ENCODE measurements at places on chromosomes 1 and 21. TPM values are rescaled to one million over a fixed set of nuclear protein-coding genes. Genes with fewer than 3 reads are reported as not detected.

DNA sequence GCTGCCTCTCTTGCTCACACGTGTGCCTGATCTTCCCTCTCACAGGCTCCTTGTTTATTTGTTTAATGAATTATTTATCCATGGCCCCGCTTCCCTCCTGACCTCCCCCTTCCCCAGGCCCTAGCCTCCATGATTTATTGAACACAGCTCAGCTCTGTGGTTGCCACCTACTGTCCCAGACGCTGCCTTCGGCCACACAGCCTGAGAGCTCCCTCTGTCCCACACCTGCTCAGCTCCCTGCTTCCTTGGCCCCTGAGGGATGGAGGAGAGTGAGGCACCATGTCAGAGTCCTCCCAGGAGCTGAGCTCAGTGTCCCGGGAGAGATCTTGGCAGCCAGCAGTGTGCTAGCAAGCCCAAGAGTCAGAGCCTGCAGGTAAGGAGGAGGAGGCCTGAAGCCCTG is 3.1 kb upstream of the EFNA3 start:
- H3K27me3 ChIP-seq, result peaks cover 3% of the 10 kb centered on the region
- peaks cover 17% of the 10 kb centered on the region for H3K4me1 ChIP-seq
- no peak overlapping the region for H3K27ac ChIP-seq
- no peak for DNase-seq
- no peak overlapping the region for H3K4me3 ChIP-seq

MARK1 gene
- 24.6 TPM for total RNA-seq

- DNase-seq, result no peak
- H3K27me3 ChIP-seq, result no peaks in the 10 kb centered on the region
- no peak overlapping the region for H3K4me3 ChIP-seq
- H3K36me3 ChIP-seq, result no peaks in the 10 kb centered on the region
Measured at GRCh38 chr1:215377746-215378145, 189.4 kb upstream of the KCTD3 start.

DNA sequence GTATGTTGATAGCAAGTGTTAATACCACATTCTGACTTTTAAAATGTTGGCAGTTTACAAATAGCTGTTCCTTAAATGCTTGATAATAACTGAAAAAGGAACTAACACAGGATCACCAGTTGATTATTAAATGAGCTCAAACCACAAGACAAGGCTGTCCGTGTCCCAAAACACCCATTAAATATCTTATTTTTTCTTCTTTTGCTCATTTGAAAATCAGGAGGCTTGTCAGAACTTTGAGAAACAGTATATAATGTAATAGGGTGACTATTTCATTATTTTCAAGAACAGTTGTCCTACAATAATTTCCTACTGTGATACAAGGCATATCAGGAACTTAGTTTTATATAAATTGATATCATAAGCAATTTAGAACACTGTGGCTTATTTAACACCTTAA is 2.7 kb downstream of the CDKN2C start:
- DNase-seq, result no peak
- no peaks in the 10 kb centered on the region for H3K36me3 ChIP-seq
- H3K27ac ChIP-seq, result no peak overlapping the region
- no peak overlapping the region for H3K4me3 ChIP-seq

DNA sequence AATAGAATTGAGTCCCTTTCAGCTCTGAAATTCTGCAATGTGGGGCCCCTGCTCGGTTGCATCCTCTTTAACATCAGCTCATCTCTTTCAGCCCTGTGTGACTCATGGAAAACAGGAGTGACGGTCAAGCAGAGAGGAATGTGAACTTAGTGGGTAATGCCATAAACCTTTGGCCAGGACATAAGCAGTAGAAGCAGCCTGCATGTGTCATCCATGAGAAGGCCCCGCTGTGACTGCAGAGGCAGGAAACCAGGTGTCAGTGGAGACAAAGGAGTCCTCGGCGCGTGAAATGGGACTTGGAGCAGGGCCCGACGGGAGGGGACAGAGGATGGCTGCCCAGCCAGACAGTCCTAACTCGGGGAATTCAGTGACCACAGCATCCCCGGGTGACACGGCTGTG is 21.1 kb upstream of the EPHB2 start:
- H3K4me3 ChIP-seq, result no peak overlapping the region
- H3K27me3 ChIP-seq, result no peaks in the 10 kb centered on the region
- H3K4me1 ChIP-seq, result peaks cover 10% of the 10 kb centered on the region
- no peaks in the 10 kb centered on the region for H3K36me3 ChIP-seq
- H3K27ac ChIP-seq, result no peak overlapping the region
- peak; percentile 46 for DNase-seq

ENO1 gene
- total RNA-seq, result 3,076 TPM

DNA sequence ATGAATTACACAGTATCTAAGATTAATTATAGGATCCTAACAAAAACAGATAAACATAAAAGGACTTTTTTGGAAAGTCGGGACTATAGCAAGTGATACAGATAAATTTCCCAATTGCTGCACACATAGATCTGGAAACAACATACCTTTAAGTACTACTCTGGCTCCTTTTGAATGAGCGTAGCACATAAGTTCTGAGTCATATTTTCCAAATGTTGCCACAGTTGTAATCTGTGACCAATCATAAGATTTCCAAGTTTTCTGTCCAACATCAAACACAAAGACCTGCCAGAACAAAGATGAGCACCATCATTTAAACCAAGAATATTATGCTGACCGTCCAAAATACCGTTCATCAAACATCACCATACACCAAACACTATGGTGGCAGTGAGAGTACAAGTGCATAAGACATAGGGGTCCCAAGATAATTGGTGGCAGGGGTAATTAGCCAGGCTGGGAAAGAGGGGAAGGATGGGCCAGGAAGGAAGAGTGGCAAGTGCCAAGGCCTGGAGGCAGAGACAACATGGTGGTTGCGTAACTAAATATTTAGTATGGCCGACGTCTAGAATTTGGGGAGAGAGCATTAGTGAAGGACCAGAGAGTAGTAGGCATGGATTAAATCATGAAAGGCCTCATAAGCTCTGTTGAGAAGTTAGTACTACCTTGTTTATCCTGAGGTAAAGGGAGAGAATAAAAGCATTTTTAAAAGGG is 3.6 kb downstream of the CTBS start:
- H3K27ac ChIP-seq, result no peak overlapping the region
- H3K27me3 ChIP-seq, result no peaks in the 10 kb centered on the region
- H3K4me1 ChIP-seq, result peaks cover 9% of the 10 kb centered on the region
- H3K36me3 ChIP-seq, result no peaks in the 10 kb centered on the region

DNA sequence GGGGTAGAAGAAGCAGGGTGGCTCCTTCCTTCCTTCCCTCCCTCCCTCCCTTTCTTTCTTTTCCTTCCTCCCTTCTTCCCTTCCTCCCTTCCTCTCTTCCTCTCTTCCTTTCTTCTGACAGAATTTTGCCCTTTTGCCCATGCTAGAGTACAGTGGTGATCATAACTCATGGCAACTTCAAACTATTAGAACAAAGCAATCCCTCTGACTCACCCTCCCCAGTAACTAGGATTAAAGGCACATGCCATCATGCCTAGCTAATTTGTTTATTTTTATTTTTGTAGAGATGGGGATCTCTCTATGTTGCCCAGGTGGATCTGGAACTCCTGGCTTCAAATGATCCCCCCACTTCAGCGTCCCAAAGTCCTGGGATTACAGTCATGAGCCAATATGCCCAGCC is 10.0 kb upstream of the RPE65 start:
- no peaks in the 10 kb centered on the region for H3K4me1 ChIP-seq
- no peaks in the 10 kb centered on the region for H3K36me3 ChIP-seq
- no peak overlapping the region for H3K4me3 ChIP-seq
- no peaks in the 10 kb centered on the region for H3K27me3 ChIP-seq

- no peak overlapping the region for H3K27ac ChIP-seq
- DNase-seq, result no peak
- peak overlapping the region; percentile 37 for H3K4me3 ChIP-seq
- no peaks in the 10 kb centered on the region for H3K36me3 ChIP-seq
- no peaks in the 10 kb centered on the region for H3K4me1 ChIP-seq
Measured at GRCh38 chr1:13893409-13893821, 193.4 kb downstream of the PRDM2 start.
